Activated CD4-positive, alpha-beta T cell treated with anti-CD3 and anti-CD28 coated beads, Interleukin-2, Interleukin-4, amounts not matched to agents 100 ng/mL and 50 ng/mL, durations not matched to agents 16 hours and 8 hours (primary cell): ENCODE measurements at places on chromosomes 6 and 20.

GRCh38 chr20:12372557-12372956 is 454.9 kb downstream of the BTBD3 start:
- DNase-seq, result no peak

DNA sequence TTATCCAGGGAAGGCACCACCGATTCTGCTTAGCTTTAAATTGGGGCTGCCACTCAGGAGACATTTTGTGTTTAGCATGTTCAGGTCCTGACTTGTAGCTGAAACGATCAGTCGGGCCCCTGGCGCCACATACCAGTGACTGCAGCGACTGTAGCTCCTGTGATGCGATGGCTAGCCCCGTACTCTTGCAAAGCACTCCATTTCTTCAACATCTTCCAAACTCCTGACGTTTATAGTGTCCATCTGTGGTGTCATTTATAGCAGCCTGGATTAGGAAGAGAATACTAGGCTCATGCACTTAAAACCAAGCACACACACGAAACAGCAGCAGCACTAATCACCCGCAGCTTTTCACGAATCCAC is 13.0 kb downstream of the POU3F2 start:
- DNase-seq, result no peak

DNA sequence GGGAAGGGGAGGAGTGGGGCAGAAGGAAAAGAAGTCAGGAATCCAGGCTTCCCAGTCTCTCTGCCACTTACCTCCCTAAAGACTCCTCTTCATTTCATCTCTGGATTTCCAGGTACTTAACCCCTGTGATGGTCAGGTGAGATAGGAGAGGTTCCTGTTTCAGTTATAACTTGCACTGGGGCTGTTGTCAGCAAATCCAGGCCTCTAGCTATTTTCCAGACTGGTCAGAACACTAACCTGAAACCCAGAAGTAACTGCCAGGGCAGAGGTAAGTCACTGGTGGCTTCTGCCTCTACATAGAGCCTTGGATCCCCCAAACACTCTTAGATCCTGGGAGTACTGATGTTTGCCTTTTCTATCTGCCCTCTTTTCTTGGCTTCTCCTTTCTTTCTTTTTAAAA is 233.5 kb upstream of the TAB2 start:
- no peak for DNase-seq

- no peak for DNase-seq
Observed at GRCh38 chr20:62357187-62357667, 9.9 kb downstream of the LAMA5 start.

DNA sequence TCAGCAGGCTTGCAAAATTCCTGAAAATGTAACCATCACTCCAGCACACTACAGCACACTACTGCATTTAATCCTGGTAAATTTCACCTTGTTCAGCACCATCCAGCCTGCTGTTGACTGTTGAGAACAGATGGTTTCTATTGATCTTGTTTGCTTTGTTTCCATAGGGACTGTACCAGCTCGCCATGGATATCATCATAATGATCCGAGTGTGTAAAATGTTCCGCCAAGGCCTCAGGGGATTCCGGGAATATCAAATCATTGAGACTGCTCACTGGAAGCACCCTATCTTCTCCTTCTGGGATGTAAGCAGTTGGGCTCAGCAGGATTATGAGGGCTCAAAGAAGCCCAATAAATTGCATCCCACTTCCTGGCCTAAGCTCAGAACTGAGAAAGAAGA is 4.1 kb downstream of the CNBD2 start:
- DNase-seq, result no peak

DNA sequence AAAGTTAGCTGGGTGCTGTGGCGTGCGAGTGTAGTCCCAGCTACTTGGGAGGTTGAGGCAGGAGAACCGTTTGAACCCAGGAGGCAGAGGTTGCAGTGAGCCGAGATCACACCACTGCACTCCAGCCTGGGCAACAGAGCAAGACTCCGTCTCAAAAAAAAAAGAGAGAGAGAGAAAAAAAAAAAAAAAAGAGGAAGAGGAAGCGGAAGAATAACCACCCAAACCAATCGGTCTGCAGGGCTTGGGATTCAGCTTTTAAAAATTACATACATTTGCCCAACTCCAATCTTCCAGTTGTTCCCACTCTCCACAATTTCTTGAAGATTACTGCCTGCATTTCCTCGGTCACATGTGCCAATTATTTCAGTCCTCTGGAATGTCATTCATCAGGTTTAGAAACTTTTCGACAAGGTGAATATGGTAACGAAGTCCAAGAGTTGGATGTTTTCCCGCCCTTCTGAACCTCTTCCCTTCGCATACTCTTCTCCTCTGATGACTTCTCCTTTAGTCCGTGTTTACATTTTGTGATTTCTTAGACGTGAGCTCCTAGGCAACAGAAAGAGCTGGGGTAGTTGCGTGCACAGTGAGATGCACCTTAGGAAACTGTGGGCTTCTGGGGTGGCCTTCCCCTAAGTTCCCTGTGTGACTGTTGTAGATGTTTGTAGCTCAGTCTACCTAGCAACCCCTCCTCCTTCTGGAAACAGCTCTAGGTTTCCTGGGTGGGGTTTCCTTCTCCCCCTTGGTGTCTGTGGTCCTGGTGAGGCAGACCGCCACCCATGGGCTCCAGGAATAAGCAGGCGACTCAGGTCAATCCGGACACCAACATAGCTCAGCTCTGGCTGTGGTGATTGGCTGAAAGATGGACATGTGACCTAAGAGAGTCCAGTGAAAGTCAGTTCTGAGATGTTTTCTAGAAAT is 63.0 kb upstream of the NCOA3 start:
- no peak for DNase-seq

DNA sequence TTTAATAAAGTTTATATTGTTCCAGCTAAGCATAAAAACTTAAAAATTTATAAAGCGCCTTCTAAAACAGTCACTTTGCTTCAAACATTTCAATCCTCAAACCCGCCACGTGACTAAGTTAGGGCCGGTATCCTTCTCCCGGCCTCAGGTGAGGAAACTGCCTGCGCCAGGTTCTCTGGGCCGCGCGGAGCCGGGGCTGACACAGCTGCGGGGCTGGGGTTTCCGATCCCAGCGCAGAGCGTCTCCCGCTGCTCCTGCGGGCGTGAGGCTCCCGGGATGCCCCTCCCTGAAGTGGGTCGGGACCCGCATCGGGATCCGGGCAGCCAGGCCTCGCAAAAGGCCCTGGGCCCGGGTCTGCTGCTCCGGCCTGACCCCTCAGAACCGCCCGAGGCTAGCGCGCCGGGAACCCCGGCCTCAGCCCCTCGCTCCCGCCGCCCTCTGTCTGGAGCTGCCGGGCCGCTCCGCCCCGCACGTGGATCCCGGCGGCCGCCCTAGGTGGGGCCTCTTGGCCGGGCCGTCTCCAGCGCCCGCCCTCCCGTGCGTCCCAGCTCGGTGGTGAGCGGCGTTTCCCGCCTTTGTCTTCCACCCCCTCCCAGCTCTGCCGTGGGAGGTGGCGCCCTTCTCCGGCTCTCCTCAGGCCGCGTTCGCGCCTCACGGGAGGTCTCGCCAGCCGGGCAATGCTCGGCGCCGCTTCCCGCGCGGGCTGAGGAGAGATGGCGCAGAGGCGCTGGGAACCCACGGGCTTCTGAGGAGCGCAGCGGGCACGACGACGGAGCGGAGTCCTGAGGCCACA is 267.9 kb downstream of the DLL1 start:
- no peak for DNase-seq

DNA sequence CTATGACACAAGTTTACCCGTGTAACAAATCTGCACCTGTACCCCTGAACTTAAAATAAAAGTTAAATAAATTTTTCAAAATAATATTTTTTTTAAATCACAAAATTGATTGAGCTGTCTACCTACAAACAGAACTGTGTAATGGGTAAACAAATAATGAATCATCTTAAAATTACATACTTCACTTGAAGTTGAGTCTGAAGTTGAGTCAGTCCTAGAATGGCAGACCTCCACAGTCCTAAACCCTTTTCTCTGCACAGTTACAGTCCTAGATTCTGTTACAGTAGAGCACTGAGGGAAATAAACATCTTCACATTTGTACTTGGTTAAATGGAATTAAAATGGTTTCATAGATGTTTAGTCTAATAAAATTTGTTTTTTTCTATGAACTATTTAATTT is 880.8 kb downstream of the PHF3 start:
- DNase-seq, result no peak

DNA sequence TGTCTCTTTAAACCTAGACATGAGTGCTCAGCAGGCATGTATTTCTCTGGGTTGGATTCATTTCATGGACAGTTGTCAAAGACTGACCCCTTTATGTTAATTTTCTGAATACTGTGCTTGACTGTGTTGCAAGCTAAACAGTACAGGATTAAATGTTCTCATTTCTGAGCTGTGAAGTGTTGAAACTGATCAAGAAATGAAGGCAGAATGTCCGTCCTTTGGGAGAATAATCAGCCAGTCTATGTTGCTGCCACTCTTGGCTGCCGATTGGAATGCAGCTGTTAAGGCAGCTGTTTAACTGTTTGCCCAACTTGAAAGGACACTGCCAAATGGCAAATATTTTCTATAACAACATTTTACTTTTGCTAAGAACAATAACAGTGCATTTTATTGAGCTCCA is 87.3 kb downstream of the CEP57L1 start:
- DNase-seq, result no peak

- DNase-seq, result no peak
Observed at GRCh38 chr6:154830771-154831170, 97.6 kb downstream of the SCAF8 start.

- DNase-seq, result no peak
Observed at GRCh38 chr6:20217891-20218290, 5.6 kb upstream of the MBOAT1 start.

GRCh38 chr6:141963543-141964295 is 169.0 kb upstream of the GJE1 start:
- peak; percentile 30 for DNase-seq

DNA sequence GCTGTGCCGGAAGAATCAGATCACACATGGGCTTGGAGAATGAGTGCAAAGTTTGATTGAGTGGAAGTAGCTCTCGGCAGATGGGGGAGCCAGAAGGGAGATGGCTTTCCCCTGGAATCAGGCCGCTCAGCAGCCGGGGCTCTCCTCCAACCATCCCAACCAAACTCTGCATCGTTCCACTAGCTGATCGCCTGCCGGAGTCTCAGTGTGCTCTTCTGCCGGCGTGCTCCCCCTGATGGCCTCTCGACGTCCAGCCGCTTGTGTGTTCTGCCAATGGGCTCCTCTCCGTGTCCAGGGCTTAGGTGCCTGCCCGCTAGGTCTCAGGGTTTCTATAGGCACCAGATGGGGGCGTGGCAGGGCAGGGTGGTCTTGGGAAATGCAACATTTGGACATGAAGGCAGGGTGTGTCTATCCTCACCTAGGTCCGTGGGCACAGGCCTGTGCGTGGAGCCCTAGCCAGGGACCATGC is 4.9 kb upstream of the BIRC7 start:
- no peak for DNase-seq

GRCh38 chr20:59190466-59190865 is 26.8 kb downstream of the ZNF831 start:
- no peak for DNase-seq

GRCh38 chr6:168200571-168201134 is 118.9 kb downstream of the DACT2 start:
- DNase-seq, result no peak

- DNase-seq, result no peak
Observed at GRCh38 chr6:29749308-29749662, 26.1 kb downstream of the HLA-F start.

DNA sequence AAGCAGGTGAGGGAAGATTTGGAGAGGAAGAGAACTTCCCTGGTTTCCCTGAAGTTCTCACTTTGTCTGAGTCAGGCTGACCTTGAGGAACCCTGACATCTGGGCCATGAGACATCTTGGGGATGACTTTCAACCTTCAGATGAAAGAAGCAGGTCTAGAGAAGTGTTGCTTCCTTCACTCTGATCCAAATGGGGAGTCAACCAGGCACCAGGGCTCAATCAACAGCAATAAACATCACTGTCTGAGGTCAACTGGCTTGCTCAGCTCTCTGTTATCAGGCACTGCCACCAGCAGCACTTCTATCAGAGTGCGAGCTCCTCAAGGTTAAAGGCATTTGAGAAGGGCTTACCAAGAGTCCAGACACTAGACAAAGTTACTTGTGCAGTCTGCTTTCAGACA is 6.3 kb downstream of the ACOT8 start:
- DNase-seq, result no peak

GRCh38 chr6:39086711-39087110 is 28.3 kb downstream of the SAYSD1 start:
- DNase-seq, result no peak

GRCh38 chr6:136579800-136580199 is 29.6 kb upstream of the MAP7 start:
- DNase-seq, result no peak

GRCh38 chr20:53628076-53628475 is 34.4 kb upstream of the ZNF217 start:
- no peak for DNase-seq

DNA sequence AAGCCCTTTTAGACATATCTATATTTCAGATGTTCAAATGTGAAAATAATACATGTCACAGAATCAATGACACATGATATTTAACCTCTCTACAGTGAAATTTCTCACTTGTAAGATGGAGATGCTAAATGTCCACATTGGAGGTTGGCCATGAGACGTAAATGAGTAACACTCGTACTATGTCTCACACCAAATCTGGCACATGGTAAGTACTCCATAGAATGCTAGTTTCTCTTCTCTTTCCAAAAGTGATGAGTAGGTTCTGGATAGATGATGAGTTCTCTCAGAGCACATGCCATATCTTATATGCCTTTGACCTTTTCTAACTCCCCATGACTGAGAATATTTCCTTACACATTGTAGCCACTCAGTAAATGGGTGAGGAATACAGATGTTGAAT is 17.7 kb downstream of the GFOD1 start:
- DNase-seq, result no peak

- no peak for DNase-seq
Observed at GRCh38 chr6:162068340-162068739, 659.2 kb downstream of the PRKN start.

GRCh38 chr6:32081168-32081990 is 27.8 kb downstream of the TNXB start:
- DNase-seq, result no peak

GRCh38 chr6:137222381-137222780 is 3.2 kb upstream of the IFNGR1 start:
- DNase-seq, result no peak

DNA sequence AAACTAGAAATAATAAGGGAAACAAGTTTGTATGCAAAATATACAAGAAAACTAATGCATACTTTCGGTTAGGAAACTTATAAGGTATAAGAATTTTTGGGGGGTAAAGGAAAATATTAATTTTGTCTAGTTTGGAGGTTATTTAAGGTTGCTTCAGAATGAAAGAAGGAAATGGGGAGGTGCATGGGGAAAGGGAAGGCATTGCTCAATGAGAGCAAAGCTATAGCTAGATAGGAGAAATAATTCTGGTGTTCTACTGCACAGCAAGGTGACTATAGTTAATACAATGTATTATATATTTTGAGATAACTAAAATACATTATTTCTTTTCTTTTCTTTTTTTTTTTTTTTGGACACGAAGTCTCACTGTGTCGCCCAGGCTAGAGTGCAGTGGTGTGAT is 5.4 kb upstream of the MYMX start:
- DNase-seq, result no peak

DNA sequence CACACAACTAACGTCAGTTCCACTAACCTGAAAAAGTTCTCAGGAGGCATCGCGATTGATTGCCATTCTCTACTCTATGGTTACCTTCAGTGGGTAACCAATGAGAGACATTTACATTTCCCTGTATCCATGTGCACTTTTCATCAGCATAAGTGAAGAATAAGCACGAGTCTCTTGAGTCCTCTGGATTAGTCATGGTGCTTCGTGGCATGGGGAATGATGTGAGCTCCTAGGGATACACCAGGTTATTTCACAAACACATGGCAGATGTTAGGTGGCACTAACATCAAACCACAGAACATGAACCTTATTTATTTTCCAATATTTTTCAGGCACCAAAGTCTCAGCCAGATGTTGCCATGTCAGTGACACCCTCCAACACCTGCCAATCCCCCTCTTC is 64.0 kb downstream of the FYN start:
- no peak for DNase-seq
